ENCODE measurements at places on chromosomes 3 and 15.
A peak's percentile ranks its signal among the peaks of the same experiment; 100 is the strongest.

GRCh38 chr15:61264986-61265385 lies 35.9 kb upstream of the RORA start:
- no peak for DNase-seq

GRCh38 chr3:42698911-42699230 lies 3.7 kb downstream of the HHATL start:
- no peak for DNase-seq

DNA sequence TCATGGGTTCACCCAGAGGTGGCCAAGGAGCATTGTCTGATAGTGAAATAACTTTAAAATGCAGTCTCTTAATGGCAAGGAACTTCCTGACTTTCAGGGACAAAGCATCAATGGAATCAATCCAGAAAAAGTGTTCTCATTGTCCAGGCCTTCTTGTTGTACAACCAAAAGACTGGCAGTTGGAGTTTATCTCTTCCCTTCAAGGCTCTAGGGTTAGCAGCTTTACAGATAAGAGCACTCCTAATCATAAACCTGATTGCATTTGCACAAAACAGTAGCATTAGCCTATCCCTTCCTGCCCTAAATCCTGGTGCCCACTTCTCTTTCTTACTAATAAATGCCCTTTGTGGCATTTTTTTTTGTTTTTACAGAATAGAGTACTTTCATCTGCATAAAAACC lies 43.3 kb upstream of the VIPR1 start:
- no peak for DNase-seq

- DNase-seq: no peak
These were observed 84.0 kb downstream of the SST start for GRCh38 chr3:187586226-187586625.

GRCh38 chr15:85636351-85636750 lies 158.4 kb downstream of the KLHL25 start:
- DNase-seq: no peak

GRCh38 chr15:44246521-44247268 lies 41.8 kb upstream of the GOLM2 start:
- peak; percentile 93 for DNase-seq

DNA sequence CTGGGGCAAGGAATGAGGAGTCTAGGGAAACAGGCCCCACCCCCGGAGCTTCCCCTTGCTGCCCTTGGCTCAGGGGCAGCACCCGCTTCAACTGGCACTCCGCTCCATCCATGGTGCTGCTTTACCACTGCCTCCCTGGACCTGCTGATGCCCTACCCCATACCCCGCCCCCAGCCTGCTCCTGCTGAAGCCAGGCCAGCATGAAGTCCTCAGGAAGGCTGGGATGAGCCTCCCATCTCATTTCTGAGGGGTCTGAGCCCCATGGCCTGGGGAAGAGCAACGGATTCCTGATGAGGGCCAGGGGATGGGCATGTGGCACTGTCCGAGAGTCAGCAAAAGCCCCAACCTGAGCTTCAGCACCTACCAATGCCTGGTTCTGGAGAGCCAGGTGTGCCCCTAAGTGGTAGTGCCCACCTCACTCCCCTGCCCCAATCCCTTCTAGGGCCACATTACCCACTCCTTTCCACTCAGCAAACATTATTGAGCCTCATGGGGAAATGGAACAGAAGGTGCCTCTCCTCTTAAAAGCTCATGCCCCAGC lies 21.0 kb downstream of the SEC61A1 start:
- no peak for DNase-seq

GRCh38 chr15:44275150-44275830 lies 13.2 kb upstream of the GOLM2 start:
- DNase-seq: no peak
